ENCODE measurements at places on chromosomes 16 and 17. TPM values are rescaled to one million over a fixed set of nuclear protein-coding genes. Genes with fewer than 3 reads are reported as not detected.

The ADAD2 gene
- total RNA-seq = not detected

The DLX4 gene
- total RNA-seq = not detected

The SCN4A gene
- not detected for total RNA-seq

The C16orf46 gene
- 0.33 TPM for total RNA-seq

The NHLRC4 gene
- total RNA-seq = 2.9 TPM

The MYH2 gene
- not detected for total RNA-seq

The TPSD1 gene
- not detected for total RNA-seq

The ANKFN1 gene
- total RNA-seq = not detected

The RND2 gene
- total RNA-seq = 0.33 TPM

The SCNN1G gene
- not detected for total RNA-seq

The SMPD3 gene
- 0.34 TPM for total RNA-seq

The TBC1D26 gene
- 0.33 TPM for total RNA-seq

The NAE1 gene
- total RNA-seq = 123 TPM

The KRT38 gene
- total RNA-seq = not detected

The SLC7A5 gene
- total RNA-seq = 299 TPM

The CCDC144A gene
- total RNA-seq = 6.3 TPM

The SYCE1L gene
- 0.15 TPM for total RNA-seq

The KRT40 gene
- not detected for total RNA-seq

The ATP1B2 gene
- under 0.01 TPM for total RNA-seq

The LLGL1 gene
- total RNA-seq = 29.8 TPM

The TBX4 gene
- not detected for total RNA-seq

The TBX21 gene
- total RNA-seq = not detected

The DPEP3 gene
- total RNA-seq = not detected

The CACNG1 gene
- not detected for total RNA-seq

The BRICD5 gene
- total RNA-seq = 2.1 TPM

The GRAPL gene
- 0.67 TPM for total RNA-seq

The TMEM100 gene
- not detected for total RNA-seq

The DPEP1 gene
- total RNA-seq = not detected

The AOC2 gene
- 1.1 TPM for total RNA-seq

The SLC38A10 gene
- 58.2 TPM for total RNA-seq
